Memory B cell (primary cell): ENCODE measurements at places on chromosomes 2 and 18.

GRCh38 chr2:175049661-175050060 lies 44.5 kb upstream of the CHN1 start:
- no peak for DNase-seq

DNA sequence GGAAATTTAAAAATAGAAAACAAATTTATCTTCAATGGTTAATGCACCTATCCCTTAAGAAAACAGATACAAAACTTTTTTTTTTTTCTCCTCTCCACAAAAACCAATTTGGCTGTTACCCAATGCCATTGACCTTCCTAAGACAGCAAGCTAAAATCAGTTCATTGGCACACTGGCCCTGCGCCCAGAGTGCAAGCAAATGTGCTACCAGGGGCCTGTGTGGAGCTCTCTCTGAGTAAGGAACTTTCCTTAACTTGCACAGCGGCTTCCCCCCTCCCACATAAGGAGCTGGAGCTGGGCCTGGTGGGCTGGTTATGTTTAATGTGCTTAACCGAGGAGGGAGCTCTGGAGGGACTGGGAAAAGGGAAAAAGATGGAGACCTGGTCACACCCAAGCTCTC lies 17.6 kb upstream of the POU3F3 start:
- DNase-seq = no peak

DNA sequence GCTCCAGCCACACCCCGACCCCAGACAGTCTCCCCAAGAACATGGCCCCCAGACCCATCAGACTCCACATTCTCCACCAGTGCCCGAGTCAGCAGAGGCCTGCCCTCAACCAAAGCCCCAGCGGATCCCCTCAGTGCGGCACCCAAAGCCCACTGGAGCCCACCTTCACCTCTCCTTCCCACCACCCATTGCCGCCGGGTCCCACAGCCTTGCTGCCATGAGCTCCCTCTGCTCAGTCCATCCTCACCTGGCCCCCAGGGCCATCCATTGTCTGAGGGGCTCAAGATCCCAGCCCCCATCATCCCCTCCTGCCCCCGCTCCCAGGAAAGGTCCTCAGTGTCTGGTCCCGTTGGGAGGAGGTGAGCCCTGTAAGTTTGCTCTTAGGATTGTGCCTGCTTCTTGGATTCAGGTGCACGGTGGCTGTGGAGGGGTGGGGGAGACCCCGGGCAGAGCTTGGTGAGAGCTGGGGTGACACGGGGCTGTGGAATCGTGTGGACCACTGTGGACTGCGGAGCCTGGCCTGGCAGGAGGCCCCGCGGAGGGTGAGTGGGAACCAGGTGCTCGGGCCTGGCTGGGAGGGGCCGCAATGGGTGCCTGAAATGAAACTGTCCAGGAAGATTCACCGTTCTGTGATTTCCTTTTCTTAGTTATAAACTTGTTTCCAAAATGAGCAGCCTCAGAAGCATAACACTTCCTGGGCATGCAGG lies 32.7 kb upstream of the GPC1 start:
- no peak for DNase-seq

- DNase-seq = no peak
Measured at GRCh38 chr2:69817729-69818501, 11.5 kb upstream of the GMCL1 start.

DNA sequence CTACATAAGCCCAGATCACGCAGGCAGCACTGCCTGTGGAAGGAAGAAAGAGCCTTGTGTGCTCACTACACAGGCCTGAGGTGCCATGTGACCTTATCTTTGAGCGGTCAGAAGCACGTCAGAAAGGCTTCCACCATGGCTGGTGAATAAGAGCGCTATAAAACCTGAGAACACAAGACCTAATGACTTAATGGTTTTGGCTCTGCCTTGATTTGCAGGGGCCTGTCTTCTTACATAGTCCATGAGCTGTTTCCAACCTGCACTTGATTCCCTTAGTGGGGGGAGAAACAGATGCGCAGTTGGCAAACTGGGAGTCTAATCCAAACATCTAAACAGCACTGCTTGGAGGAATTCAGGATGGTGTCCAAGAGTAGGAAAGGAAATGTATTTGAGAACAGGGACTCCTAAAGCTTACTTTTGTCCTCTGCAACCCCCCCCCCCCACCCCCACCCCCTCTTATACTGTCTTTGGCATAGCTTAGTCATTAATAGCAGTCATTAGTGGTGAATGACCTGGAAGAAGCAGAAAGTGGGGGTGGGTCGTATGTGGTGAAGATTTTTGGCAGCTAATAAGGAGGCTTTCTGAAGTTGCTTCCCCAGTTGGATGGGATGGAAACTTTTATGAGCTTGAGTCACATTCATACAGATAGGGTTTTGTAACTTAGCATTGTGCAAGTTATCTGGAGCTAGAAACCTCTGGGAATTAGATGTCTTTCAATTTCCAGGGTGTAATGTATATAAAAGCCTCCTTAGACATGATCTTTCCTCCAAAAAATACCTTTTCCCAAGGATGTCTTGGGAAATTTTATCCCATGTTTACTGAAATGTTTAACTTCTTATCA lies 454.1 kb downstream of the MEIS1 start:
- no peak for DNase-seq

GRCh38 chr2:4381773-4382172 lies 678.4 kb downstream of the DCDC2C start:
- DNase-seq = no peak

GRCh38 chr2:39620067-39620466 lies 45.6 kb upstream of the TMEM178A start:
- no peak for DNase-seq

DNA sequence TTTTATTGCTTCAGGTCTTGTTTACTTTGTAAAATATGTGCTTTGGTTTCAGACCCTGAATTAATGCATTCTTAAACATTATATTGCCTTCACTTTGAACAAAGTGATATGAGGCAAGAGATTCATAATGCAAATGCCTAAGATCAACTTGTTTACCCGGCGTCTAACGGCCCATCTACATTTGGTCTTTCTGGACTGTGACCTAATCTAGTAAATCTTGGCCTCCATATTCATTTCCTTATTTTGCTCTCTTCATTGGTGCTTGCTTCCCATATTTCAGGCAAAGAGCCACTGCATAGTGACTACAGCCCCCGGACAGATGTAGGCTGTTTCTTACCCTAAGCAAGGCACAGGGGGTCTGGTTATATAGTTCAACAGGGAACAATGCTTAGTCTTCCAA lies 53.0 kb upstream of the SLC39A10 start:
- no peak for DNase-seq

DNA sequence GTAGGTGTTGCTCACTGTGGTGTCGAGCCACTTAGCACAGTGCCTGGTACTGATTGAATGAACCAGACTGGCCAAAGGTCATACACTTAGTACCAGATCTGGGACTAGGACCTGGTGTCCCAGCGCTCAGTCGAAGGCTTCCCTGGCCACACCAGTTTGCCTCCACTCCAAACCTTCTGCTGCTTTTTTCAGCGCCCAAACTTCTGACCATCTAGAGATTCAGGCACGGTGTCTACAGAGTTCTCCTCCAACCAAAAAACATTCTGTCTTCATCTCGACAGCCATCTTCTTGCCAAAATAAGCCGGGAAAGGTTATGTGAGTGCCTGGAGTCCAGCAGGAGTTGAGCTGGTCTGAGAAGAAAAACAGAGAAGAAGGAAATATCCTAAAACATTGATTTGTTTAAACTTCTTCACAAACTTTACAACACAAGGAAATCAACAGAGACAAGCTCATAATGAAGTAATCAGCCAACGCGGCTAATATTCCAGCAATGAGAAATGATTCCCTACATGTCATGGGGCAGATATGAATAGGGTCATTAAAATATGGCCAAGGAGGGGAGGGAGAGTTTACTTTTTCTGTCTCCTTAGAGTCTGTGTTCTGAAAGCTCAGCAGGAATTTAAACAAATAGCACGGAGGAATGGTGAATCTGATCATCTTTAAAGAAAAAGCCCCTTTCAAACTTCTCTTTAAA lies 2.3 kb upstream of the GLI2 start:
- no peak for DNase-seq

GRCh38 chr2:140604096-140604495 lies 1526.7 kb downstream of the LRP1B start:
- DNase-seq = no peak

- no peak for DNase-seq
Measured at GRCh38 chr18:12315911-12316310, 7.9 kb downstream of the TUBB6 start.

DNA sequence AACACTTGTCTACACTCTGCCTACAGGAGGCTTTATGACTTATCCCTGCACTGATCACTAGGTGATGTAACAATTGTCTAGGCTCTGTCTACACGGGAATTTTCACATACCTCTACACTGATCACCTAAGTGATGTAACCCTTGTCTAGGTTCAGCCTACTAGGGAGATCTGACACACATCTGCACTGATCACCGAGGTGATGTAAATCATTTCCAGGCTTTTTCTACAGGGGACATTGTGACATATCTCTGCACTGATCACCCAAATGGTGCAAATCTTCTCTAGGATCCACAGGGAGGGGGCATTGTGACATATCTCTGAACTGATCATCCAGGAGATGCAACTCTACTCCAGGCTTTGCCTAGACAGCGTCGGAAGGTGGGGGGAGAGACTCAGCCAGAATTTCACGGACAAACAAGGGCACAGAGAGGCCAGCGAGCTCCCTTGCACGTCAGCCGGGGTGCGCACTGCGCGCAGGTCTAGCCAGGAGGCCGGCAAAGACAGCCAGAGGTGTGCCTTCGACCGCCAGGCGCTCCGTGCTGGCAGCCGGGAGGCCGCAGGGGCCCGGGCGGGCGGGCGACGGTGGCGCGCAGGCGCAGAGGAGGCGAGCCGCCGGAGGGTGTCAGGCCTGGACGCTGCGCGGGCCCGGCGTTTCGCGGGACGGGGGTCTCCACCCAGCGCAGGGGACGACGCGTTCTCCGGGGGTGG lies 46.9 kb upstream of the USP14 start:
- DNase-seq = peak; percentile 82

GRCh38 chr2:37792366-37792765 lies 120.9 kb upstream of the CDC42EP3 start:
- DNase-seq = no peak

- no peak for DNase-seq
Measured at GRCh38 chr18:34084635-34085034, 140.1 kb downstream of the NOL4 start.

GRCh38 chr18:73636355-73636754 lies 511.3 kb downstream of the FBXO15 start:
- no peak for DNase-seq
